ENCODE measurements at places on chromosomes 2 and 18. TPM values are rescaled to one million over a fixed set of nuclear protein-coding genes. Genes with fewer than 3 reads are reported as not detected.

GRCh38 chr2:196167666-196168065 lies 3.7 kb downstream of the STK17B start:
- no peak for DNase-seq

GRCh38 chr2:8676191-8676920 lies 5.5 kb upstream of the ID2 start:
- DNase-seq, result peak; percentile 57

DNA sequence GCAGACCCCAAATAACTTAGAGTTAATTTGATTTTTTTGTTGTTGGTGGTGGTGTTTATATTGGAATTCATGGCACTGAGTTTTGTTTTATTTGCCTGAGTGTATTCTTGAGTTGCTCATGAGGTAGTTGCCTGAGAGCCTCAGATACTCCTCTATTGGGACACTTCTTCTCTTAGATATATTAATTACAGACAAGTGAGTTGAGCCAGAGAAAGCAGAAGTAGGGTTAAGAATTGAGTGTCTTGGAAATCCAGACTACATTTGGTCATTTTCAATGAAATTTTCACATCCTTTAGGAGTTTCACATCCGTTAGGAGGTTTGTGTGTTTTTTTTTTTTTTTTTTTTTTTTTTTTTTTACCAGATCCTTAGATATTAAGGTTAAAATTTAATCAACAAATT lies 29.0 kb downstream of the FMNL2 start:
- DNase-seq, result no peak

GRCh38 chr2:176138526-176138922 lies 9.0 kb downstream of the HOXD8 start:
- no peak for DNase-seq

GRCh38 chr2:122180972-122181371 lies 425.5 kb downstream of the TSN start:
- no peak for DNase-seq

- DNase-seq, result no peak
Observed at GRCh38 chr2:98731894-98732349, 990 bp upstream of the MGAT4A start.

DNA sequence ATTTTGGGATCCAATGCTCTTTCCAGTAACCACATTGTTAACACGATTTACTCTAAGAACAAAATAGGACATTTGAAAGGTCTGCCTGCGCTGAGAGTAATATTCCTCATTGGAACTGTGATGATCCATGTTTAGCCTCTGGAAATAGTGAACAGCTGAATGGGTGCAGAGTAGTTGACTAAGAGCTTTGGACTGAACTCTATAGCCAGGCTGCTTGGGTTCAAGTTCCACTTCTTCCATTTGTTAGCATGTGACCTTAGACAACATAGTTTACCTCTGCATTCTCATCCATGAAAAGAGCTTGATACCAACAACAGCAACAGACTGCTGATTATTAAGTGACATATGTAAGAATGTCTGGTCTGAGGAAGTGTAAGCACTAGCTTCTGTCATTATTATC lies 128.3 kb upstream of the MMADHC start:
- DNase-seq, result no peak

- DNase-seq, result no peak
Observed at GRCh38 chr2:236754271-236754944, 184.8 kb downstream of the ACKR3 start.

- DNase-seq, result peak; percentile 51
Observed at GRCh38 chr2:111900859-111901258, 2.5 kb downstream of the MERTK start.

DNA sequence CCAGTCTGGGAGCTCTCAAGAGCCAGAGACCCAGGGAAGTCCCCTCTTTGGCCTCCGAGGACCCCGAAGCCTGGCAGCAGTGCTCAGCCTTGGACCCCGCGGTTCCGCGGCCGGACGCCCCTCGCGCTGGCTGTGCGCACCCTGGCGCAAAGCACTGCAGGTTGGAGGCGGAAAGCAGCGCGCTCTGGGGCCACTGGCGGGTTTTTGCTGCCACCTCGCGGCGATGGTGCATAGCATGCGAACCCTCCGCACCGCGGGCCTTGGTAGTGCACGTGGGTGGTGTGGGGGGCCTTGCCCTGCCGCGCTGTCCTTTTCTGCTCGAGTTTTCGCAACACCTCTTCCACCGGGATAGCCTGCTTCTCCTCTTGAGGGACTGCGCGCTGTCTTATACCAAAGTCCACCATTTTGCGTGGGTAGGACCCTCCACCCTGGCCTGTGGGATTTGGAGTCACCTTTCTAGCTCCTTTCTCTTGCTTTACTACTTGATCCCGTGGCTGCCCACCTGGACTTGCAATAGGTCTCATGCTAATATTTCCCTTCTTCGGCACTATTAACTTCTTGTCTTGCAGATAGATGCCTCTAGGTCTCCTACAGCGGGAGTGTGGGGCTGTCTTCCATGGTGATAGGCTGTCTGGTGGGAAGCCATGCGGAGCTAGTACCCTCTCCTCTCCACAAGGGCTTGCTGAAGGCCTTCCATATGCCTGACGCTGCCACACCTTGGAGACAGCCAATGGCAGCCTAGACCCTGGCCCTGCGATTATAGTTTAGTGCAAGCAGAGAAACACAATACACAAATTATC lies 14.3 kb downstream of the SIX3 start:
- peak; percentile 93 for DNase-seq

DNA sequence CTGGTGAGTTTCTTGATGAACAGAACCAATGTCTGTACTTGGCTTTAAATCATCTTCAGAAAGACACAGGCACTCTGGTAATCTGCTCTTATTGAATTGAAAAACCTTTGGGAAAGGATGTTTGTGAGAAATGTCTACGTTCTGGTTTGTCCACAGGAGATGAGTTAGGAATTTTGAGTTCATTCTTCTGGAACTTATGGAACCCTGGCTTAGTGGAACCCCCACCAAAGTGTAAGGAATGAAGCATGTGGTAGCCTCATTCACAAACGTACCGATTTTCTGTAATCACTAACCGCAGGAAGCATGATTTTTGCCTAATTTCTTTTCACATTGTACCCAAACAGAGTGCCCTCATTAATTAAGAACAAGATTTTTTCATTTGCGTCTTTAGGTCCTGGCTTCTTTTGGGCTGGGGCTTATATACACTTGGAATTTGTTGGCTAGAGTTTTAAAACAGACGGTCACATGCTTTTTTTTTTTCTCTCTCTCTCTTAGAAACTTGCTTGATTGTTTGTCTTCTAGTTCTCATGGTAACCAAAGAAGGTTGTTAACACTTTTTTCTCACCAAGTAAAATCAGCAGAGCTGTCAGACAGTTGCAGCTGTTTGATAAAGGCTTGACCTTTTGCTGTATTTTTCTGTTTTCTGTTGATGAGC lies 314.1 kb upstream of the THUMPD2 start:
- no peak for DNase-seq

DNA sequence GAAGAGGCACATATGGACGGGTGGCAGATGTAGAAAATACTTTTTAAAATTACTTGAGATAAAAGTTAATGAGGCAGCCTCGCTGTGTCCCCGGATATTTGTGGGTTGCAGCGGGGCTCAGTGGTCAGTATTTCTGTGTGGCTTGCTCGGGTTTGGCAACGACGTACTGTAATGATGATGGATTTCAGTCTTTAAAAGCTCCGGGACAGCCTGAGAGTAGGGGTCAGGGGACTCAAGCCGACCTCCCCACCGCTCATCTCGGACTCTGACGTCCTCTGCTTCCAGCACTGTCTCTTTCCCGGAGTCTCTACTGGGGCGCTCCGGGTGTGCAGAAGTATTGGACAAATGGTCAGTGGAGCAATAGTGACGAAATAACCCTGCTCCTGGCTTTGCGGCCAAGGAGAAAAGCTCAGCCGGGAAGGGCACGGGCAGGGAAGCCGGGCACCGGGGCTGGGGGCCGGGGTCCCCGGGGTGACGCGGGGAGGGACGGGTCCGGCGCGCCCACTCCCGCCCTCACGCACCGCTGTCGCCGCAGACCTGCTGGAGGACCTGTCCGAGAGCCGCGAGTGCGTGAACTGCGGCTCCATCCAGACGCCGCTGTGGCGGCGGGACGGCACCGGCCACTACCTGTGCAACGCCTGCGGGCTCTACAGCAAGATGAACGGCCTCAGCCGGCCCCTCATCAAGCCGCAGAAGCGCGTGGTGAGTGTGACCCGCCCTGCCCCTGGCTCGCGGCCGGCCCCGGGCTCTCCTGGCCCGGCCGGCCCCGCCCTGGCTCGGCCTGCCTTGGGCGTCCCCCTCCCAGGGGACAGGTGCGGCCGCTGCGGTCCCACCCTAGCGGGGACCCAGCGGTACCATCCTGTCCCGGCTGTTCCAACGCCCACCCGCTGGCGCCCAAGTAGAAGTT lies 7.3 kb downstream of the GATA6 start:
- DNase-seq, result peak; percentile 77

- no peak for DNase-seq
Observed at GRCh38 chr2:114056294-114057143, 166.6 kb downstream of the ACTR3 start.

DNA sequence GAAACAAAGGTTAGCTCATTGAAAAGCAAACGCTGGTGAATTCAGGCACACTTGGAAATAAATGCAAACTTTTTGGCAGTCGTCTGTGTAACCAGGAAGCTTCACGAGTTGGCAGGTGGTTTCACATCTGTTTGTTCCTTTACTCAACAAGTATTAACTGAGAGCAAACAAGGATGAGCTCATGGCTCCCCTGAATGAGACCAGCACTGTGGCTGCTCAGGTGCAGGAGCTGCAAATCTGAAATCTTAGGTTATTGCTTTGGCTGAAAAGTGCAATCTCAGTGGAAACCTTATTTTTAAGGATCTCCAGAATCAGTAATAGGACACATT lies 46.3 kb downstream of the SH3RF3 start:
- no peak for DNase-seq

DNA sequence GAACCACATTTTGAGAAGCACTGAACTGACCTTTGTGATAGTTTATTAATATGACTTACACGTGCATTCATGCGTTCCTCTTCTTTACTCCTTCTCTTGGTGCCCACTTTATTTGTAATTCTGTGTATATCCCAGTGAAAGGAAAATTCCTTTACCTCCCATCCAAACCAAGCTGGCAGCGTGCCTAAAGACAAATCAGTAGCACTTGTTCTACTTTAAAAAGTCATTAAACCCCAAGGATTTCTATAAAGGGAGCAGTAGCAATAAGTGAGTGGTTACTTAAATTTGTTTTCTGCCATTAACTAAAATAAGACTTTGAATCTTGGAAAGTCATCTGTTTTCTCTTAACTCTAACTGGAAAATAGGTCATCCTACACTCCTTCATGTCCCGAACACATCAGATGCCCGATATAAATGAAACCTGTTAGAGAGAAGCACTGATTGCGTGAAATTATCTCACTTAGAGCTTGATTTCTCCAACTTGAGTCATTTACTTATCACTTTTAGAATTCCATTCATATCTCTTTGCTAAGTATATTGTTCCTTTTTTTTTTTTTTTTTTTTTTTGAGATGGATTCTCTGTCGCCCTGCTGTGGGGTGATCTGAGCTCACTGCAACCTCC lies 10.7 kb downstream of the PIK3C3 start:
- DNase-seq, result no peak

DNA sequence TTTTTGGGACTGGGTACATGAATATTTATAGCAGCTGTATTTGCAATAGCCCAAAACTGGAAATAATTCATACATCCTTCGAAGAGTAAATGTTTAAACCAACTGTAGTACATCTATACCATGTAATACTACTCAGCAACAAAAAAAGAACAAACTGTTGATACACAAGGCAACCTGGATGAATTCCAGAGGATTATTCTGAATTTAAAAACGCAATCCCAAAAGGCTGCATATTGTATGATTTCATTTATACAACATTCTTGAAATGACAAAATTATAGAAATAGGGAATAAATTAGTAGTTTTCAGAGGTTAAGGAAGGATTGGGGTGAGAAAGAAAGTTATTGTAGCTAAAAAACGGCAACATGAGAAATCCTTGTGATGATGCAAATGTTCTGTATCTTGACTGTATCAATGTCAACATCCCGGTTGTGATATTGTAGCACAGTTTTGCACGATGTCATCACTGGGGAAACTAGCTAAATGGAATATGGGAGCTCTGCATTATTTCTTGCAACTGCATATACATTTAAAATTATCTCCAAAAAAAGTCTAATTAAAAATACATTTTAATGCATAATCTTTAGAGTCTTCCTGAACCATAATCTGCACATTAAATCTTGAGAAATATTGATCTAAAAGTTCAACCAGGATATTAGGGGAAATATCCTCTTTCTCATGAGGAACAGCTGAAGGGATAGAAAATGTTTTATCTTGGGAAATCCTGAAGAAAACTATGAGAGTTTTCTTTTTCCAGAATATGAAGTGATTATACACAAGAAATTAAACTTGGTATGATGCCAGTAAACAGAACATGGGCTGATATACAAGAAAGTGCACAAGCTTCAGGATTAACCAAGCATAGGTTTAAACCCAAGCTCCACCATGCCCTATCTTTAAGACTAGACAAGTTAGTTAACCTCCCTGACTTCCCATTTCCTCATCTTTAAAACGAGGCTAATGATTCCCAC lies 21.9 kb downstream of the EVA1A start:
- no peak for DNase-seq

- no peak for DNase-seq
Observed at GRCh38 chr2:47056868-47057686, 98.0 kb downstream of the STPG4 start.

DNA sequence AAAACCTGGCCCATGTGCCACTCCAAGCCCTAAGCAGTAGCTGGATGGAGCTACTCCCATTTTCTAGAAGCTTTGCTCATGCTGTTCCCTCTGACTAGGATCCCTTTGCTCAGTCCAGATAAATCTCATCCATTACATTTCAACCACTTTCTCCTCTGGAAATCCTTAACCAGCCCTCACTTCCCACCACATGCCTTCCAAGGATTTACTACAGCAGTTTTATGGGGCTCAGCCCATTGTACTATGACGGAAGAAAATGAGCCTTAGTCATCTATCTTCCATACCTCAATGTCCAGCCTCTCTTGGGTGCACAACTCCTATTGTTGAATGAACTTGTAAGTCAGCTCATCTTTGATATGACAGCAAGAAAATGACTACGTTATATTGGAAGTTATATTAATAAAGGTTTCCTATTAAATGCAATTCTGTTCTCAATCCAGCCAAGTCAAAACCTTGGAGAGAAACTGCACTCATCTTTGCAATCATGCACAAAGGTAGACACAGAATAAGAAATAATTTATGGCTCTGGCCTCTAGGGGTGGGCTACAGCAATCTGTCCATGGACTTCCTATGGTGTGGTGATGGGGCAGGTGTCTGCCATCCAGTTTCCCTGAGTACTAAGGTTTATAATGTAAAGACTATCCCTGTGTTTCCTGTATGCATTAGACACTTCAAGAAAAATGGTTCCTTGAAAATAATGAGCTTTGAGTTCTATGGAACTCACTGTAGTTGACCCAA lies 3.4 kb downstream of the B4GALT6 start:
- no peak for DNase-seq

Gene FAM237A
- total RNA-seq, result not detected

Gene RAB27B
- 0.11 TPM for total RNA-seq

Gene PMAIP1
- 131 TPM for total RNA-seq

Gene CXCR4
- 62.1 TPM for total RNA-seq

Gene ESPNL
- 1.5 TPM for total RNA-seq

Gene CFAP65
- not detected for total RNA-seq

Data from H7 (cell line).